ENCODE measurements at places on chromosomes 16 and 17.

- no peak for DNase-seq
These were observed 2.3 kb downstream of the ALDH3A2 start for GRCh38 chr17:19650826-19651225.

GRCh38 chr17:62705778-62706597 is 78.5 kb downstream of the MRC2 start:
- DNase-seq: no peak

GRCh38 chr16:31134625-31135534 is 647 bp downstream of the PRSS8 start:
- DNase-seq: no peak

DNA sequence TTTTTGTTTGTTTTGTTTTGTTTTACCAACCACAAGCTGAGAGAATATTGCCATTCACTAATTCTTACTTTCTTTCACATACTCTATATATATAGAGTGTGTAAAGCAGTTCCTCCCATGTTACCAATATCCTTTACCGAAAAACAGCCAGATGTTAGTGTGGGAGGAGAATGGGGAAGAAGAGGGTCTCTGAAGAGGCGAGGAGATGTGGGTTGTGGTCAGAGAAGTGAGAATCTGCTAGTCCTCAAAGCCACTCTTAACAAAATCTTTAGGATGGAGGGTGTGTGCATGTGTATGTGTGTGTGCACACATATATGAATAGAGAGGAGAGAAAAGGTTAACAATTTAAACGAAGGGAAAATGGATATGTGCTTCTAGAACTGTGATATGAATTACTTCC is 80.6 kb downstream of the TUBD1 start:
- DNase-seq: no peak

- DNase-seq: peak; percentile 75
These were observed at the start of gene ABCA5 for GRCh38 chr17:69327060-69327831. Gene ABCA5 (minus strand): TSS chr17:69327133. CDS start chr17:69314415, 12,718 bp downstream.

DNA sequence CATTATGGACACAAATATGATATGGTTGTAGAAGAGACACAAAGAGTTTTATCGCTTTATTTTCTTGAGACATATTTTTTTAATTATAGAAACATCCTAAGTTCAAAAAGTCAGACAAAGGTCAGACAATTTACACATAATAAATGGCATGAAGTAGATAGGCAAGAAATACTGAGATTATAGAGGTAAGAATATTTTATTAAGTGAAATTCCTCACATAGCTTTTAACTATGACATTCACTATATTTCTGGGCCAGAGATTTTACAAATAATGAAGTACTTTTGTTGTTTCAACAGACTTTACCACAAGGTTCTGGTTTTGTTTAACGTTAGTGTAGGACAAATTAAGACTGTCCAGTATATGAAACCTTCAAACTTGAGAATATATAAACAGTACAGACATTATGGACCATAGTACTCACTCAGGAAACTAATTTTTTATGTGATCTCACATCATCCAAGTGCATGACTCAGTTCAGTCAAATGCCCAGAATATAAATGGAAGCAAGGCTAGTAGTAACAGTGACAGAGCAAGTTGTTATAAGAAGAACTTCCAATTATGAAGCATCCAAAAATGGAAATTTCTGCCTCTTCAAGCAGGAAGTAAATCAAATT is 394.8 kb downstream of the KCNJ2 start:
- DNase-seq: no peak

DNA sequence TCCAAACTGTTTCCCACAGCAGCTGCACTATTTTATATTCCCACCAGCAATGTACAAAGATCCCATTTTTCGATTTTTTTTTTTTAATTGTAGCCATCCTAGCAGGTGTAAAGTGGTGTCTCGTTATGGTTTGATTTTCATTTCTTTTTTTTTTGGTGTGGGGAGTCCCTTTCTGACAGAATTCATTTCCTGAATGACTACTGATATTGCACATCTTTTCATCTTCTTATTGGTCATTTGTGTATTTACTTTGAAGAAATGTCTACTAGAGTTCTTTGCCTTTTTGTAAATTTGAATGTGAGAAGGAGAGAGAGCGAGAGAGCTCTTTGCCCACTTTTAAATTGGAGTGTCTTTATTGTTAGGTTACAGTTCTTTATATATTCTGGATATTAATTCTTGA is 14.0 kb downstream of the CYB5B start:
- no peak for DNase-seq

- DNase-seq: no peak
These were observed 426.3 kb downstream of the SLC39A11 start for GRCh38 chr17:72665852-72666851.

GRCh38 chr17:77291591-77292386 is 151.0 kb downstream of the SEC14L1 start:
- no peak for DNase-seq

DNA sequence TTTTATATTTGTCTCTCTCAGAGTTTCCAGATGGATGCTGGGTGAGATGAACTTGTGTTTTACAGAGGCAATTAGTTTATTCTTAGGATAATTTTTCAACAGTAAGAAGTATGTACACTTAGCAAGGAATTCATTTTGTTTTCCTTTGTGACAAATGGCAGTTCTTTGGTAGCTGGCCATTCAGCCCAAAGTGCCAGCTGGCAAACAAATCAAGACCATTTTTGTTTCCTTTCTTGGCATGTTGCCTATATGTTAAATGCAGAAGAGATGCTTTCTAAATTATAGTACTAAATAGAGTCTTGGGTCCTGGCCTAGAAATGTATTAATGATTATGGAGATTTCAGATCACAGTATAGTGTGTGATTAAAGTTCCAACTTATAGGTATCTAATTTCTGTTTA is 337.1 kb downstream of the CNTNAP4 start:
- DNase-seq: no peak

DNA sequence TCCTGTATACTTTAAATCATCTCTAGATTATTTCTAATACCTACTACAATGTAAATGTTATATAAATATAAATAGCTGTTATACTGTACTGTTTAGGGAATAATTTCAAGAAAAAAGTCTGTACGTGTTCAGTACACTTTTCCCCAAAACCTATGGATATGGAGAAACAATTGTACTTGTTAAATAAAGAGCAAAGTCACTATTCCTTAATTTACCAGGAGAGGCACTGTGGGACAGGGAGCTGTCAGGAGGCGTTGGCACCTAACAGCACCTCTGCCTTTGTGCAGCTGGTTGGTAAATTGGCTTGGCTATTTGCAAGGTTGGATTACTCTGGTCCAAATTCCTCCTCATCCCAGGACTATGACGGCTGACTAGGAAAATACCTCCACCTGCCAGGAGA is 28.0 kb downstream of the CRHR1 start:
- DNase-seq: no peak

- DNase-seq: no peak
These were observed 121.3 kb upstream of the CACNG5 start for GRCh38 chr17:66713533-66714042.

DNA sequence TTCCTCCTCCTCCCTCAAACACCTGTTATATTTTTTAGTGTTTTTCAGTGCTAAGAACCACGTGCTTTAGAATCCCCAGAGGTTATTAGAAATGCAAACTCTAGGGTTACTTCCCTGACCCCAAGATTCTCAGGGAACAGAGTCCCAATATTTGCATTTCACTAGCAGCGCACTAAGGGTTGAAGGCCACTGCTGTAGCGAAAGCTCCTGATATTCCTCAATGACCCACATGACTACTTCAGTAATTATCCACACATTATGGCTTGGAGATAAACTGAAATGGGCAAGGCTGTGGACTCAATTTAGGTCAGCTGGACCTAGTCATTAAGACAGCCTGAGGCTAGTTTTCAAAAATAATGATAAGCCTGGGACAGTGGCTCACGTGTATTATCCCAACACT is 78.5 kb upstream of the BCAR1 start:
- DNase-seq: no peak

DNA sequence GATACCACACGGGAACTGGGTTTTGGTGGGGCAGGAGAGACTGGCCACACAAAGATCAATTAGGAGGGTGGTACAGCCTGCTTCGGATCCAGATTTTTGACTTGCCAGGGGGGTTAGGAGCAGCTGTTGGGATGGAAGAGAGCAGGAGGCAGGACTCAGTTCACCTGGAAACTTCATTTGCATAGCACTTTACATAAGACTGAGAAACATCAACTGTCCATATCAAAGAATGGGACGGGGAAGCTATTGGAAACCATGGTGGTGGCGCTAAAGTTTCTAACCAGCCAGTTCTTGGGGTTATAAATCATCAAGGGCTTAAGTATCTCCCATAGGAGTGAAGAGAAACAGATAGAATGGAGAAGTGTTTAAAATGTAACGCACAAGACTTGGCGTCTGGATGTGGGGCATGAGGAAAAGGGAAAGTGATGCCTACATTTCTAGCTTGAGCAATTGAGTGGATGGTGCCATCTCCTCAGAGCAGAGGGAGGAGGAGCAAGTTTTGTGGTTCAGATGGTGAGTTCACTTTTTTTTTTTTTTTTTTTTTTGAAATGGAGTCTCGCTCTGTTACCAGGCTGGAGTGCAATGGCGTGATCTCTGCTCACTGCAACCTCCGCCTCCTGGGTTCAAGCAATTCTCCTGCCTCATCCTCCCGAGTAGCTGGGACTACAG is 6.4 kb upstream of the SRCAP start:
- DNase-seq: no peak

DNA sequence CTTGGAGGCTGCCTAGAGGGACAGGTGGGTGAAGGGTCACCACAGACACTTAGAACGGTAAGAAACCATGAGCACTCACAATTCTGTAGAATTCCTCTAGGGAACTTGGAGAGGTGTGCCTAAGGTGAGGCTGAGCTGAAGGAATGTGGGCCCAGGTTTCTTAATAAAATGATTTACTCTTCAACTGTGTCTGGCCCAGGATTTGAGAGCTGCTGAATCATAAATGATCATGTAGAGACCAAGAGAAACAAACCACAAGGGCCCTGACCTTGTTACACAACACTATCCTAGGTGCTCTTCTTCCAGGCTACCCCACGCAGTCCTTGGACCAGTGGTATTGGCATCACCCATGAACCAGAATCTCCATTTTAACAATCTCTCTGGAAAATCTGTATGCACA is 27.7 kb downstream of the ZNF18 start:
- no peak for DNase-seq

GRCh38 chr16:79293836-79294460 is 306.6 kb downstream of the MAF start:
- DNase-seq: no peak

DNA sequence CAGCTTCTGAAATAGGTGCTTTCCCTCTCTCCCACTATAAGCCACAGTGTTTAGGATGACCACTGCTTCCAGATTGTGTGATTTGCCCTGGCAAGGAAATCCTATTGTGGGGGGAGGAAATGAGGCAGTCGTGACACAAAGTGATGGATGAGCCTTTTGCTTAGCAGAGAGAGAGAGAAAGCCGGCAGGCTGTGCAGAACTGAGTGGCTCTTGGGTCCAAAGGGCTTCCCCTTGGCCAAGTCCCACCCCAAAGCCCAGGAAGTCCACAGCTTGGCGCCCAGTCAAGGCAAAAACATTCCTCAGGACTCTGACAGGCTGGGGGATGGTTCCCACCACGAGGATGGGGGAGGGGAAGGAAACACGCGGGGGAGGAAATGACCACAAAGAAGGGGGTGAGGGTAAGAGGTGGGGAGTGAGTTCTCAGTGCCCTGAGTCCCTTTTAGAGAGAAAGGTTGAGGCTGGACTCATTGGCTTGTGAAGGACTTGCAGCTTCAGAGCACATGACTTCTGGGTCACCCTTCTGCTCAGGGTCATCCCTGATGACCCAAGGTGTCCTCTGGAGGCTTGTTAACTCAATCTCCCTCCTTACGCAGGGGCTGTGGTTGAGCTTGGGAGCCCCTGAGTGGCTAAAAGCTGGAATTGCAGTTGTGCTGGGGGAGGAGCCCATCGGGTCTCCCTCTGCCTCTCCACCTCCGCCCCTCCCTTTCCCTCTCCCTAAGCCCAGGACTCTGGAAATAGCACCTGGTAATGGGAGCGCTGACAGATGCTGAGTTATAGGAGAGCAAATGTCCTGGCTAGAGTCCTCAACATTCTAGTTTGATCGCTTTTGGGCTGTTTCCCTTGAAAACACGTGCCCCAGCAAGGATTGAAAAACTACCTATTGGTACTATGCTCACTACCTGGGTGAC is 10.3 kb upstream of the MSL1 start:
- peak; percentile 65 for DNase-seq

DNA sequence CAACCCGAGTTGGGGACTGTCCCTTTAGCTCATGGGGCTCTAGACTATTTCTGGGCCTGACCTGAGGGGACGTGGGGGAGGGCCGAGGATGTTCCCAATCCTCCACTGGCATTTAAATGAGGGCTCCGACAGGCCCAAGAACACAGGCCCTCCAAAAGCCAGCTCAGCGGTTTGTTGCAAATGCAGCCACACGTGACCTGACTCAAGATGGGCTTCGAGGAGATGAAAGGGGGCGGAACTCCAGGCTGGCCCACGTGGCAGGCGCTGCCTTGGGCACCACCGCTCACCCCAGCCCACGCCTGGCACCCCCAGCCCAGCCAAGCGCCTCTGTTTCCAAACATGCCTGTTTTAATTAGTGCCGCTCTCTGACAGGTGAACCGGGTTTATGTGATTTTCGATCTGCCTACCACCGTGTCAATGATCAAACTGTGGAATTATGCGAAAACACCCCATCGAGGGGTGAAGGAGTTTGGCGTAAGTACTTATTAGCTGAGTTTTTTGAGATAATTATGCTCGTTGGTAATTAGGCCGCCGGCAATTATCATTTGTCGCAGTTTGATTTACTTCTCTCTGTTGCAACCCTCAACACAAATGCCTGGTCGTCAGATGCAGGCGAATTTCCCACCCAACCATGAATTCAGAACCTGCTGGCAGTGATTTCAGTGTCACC is 226.7 kb downstream of the KATNIP start:
- no peak for DNase-seq

DNA sequence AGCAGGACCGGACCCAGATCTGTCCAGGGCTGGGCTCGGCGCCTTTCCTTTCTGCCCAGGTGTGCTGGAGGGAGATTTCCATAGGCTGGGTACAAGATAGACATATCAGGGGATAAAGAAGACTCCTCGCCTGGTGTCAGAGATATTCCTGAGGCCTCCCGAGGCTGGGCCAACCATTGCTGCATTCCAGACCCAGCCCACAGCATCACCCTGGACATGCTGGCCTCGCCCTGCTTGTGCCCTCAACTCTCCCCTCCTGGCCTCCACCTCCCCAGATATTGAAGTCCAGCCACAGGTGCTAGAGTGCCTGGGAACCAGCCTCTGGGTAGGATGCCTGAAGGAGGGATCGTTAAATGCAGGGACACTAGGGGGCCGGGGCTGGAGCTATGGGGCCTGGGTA is 2.1 kb downstream of the CD300LG start:
- DNase-seq: no peak

All from stimulated activated CD4-positive, alpha-beta T cell treated with anti-CD3 and anti-CD28 coated beads, Interleukin-1b, Interleukin-23, amount 100 ng/mL, for 24 hours (primary cell).